ENCODE measurements at places on chromosomes 12 and 14.

GRCh38 chr12:128830505-128830893 is 6.7 kb upstream of the SLC15A4 start:
- no peak for DNase-seq

DNA sequence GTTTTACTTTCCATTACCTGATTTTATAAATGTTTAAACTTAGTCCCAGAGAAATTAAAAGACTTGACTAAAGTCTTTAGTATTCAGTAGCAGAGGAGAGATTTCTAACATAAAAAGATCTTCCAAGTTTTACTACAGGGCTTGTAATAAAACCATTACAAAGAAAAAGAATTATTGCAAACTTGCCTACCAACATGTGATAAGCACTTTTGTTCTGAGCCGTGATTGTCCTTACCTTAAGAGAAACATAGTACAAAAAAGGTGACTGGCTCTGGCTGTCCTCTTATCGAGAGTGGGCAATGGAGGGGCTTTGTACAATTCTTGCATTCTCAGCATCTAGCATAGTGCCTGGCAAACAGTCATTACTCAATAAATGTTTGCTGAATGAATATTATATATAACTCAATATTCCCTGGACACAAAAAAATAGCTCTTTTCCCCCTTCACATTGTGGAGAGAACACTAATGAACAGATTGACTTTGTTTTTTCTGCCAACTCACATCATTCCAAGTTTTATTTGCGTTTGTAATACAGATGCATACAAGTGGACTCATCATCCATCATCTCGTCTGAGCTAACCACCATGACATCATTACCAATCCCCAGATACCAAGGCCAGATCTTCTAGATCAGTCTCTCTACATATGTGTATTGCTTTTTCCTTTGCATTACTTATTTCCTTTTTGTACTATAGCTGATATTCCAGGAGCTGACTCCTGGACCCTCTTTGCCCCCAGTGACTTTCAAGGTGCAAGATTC is 192.8 kb upstream of the EEA1 start:
- DNase-seq = no peak

GRCh38 chr12:693934-694533 is 30.8 kb upstream of the NINJ2 start:
- no peak for DNase-seq

DNA sequence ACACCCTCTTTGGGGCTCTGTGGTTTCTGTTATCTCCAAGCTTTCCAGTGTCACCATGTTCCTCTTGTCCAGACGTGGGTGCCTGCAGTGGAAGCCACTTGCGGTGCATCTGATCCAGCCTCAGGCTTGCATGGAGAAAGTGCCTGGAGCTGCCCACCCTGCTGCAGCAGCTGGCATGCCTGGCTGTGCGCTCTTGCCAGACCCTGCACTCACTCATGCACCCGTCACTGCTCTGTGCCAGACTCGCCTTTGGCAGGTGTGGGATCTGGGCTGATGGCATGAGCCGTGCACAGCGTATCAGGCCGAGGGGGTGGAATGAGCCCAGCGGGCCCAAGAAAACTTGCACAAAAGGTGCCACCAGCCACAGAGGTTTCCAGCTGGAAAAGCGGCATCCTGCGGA is 105.1 kb downstream of the MNAT1 start:
- no peak for DNase-seq

- peak; percentile 62 for DNase-seq
These were observed 115.3 kb downstream of the ZNF664 start for GRCh38 chr12:124088217-124088907.

DNA sequence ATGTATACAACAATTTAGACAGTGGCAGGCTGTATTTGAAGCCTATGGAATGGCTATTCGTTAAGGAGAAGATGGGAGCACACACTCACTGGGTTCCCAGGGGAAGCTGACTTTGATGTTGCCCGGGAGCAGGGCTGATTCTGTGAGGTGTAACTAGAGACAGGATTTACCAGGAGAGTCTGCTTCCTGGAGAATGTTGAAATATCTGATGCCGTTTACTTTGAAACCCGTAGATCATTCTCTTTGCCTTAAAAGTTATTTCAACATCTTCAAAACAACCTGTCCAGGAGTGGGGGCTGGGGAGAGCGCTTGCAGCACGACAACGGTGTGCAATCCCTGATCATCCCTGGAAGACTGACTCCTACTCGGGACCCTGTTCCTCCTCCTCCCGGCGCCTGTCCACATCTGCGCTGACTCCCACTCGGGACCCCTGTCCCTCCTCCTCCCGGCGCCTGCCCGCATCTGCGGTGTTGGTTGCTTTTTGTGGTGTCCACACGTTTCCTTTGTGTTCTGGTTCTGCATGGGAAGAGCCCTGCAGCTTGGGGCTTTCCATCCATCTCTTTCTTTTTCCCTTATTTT is 72.6 kb downstream of the AACS start:
- no peak for DNase-seq

DNA sequence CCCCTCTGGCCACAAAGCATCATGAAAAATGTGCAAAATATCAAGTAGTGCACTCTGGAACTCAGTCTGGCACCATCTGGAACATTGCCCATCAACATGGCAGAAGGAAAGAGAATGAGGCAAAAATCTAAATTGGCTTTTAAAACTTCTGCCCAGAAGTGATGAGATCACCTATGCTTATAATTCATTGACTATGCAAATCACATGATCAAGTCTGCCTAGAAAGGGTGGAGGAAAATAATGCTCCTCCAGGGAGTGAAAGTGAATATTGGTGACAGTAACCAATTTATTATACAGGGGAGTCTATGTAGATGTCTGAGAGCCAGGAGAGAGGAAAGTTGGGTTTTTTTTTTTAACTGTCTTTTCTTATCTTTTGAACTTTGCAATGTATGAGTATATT is 73.3 kb upstream of the HIF1A start:
- no peak for DNase-seq

GRCh38 chr12:13030541-13031291 is 13.5 kb upstream of the FAM234B start:
- no peak for DNase-seq

DNA sequence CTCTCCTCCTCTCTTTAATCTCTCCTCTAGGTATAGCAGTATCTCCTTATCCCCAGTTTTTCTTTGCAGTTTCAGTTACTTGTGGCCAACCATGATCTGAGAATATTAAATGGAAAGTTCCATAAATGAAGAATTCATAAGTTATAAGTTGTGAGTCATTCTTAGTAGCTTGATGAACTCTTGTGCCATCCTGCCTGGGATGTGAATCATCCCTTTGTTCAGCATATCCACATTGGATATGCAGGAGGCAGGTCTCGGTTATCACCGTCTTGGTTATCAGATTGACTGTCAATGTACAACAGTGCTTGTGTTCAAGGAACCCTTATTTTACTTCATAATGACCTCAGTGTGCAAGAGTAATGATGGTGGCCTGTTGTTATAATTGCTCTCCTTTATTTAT is 134.0 kb downstream of the TMEM117 start:
- no peak for DNase-seq

GRCh38 chr14:89164168-89165073 is 252.6 kb downstream of the FOXN3 start:
- DNase-seq = no peak

GRCh38 chr12:87051621-87052020 is 795.4 kb upstream of the MGAT4C start:
- DNase-seq = no peak

DNA sequence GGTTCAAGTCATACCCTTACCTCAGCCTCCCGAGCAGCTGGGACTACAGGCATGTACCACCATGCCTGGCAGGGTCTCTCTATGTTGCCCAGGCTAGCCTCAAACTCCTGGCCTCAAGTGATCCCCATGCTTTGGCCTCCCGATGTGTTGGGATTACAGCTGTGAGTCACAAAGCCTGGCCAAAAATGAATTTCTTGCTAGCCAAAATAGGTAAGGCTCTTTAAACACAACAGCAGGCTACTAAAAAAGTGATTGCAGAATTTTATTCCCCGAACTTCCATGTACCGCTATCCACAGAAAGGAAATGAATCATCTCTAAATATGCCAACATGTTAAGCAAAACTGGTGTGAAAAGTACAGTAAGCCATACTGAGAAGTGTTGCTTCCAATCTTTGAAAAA is 50.6 kb downstream of the WDHD1 start:
- DNase-seq = no peak

GRCh38 chr12:115758183-115758582 is 519.3 kb downstream of the MED13L start:
- DNase-seq = no peak

GRCh38 chr12:69601962-69602685 is 8.6 kb downstream of the LRRC10 start:
- DNase-seq = no peak

DNA sequence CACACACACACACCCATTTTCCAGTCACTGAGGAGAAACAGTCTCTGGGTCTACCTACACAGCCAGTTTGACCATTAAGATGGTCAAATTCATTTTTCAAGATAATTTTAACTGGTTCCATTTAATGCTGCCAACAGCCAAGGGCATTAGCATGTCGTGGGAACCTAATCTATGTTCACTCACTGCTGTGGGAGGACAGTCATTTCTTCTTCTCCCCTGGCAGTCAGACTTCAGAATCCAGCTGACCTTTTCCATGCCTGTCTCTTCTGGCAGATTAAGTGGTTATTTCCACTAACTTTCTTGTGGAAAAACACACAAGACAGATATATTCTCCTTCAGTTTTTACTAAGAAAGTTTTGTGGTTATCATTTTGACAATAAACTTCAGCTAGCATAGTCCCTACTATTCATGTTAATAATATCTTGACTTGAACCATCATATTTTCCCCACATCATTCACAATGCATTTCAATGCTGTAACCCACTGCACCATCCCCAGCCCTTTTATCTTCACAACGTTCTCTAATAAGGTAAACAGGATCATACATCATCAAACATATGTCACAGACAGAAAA is 82.2 kb downstream of the DAD1 start:
- DNase-seq = no peak

DNA sequence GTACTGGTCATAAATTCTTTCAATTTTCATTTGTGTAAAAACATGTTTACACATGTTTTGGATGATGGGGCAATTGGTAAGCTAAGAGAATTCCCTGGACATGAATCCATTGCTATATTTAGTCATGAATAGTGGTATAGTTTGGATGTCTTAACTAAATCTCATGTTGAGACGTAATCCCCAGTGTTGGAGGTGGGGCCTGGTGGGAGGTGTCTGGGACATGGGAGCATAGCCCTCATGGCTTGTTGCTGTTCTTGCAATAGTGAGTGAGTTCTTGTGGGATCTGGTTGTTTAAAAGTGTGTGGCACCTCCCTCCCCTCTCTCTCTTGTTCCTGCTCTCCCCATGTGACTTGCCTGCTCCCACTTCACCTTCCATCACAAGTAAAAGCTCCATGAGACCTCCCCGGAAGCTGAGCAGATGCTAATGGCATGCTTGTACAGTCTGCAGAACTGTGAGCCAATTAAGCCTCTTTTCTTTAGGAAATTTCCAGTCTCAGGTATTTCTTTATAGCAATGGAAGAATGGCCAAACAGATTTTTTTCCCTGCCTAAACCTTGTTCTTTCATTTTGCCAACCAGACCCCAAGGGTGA is 33.6 kb downstream of the CTSG start:
- no peak for DNase-seq

- no peak for DNase-seq
These were observed 281.1 kb upstream of the RTL1 start for GRCh38 chr14:101184572-101184971.

- no peak for DNase-seq
These were observed 25.0 kb upstream of the NR1H4 start for GRCh38 chr12:100448656-100449055.

DNA sequence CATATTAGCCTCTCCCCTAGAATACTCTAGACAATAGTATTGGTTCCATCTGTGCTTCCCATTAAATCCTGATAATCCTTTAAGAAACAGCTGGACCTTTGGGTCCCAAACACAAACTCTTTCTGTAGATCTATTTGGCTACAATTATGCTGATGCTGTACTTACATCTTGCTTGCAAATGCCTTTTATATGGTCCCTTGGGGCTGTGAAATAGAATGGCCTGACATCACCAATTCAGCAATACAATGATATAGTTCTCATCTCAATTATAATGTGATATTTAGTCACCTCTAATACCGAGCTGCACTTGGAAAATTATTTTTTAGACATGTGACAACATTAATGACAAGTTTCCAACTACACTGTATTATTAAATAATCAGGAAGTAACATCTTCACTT is 261.5 kb downstream of the SOX5 start:
- DNase-seq = no peak

GRCh38 chr12:58034311-58034710 is 92.9 kb downstream of the ATP23 start:
- no peak for DNase-seq

GRCh38 chr12:110281549-110282299 is 677 bp downstream of the ATP2A2 start:
- no peak for DNase-seq

GRCh38 chr14:73591690-73592449 is at the start of gene ACOT4:
Gene ACOT4, plus strand, starts transcription at chr14:73591873. Its CDS starts 87 bp downstream, at chr14:73591960.
- DNase-seq = no peak

GRCh38 chr12:84135586-84136279 is 776.9 kb downstream of the SLC6A15 start:
- DNase-seq = no peak

DNA sequence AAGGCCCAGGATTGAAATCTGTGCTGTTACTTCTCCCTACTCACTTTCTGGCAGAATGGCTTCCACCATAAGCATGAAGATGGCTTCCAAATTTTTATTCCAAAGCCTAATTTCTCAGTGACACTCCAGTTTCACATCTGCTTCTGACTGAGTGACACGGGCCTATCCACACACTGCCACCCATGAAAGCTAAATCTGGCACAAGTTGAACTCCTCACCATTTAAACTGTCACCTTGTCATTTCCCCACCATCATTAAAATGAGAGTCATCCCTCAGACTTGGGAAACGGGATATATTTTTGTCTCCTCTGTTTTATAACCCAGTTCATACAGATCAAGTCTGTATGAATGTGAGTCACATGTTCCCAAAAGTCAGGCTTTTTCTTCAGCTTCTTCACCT is 77.1 kb downstream of the MGST1 start:
- no peak for DNase-seq
